ENCODE measurements at places on chromosomes 16 and 17. TPM values are rescaled to one million over a fixed set of nuclear protein-coding genes. Genes with fewer than 3 reads are reported as not detected.

Gene MARF1
- total RNA-seq = 3.2 TPM

DNA sequence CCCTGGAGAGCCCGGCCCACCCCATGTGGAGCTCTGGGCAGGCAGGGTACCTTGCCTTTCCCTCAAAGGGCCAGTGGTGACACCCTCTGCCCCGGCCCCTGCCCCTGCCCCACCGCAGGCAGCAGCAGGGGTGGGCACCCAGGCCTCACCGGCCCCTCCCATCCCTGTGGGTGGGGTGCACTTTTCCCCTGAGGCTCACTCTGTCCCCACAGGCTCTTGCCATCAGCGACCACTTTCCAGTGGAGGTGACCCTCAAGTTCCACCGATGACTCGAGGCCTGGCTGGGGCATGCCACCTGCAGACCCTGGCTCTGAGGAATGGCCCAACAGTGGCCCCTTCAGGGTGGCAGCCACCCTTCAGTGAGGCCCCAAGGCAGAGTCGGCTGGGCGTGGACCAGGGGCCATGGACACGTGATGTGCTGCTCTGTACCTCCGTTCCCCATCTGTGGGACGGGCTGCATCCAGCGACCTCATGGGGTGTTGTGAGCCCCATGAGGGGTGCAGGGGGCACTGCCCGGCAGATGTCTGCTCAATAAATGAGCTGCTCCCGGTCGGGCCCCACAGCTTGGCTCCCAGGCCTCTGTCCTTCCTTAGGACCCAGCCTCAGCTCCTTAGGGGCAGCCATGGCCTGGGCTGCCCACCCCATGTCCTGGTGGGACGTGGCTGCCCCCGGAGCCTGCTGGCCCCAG, 2.0 kb downstream of the DNASE1L2 start:
- no peak for DNase-seq

DNA sequence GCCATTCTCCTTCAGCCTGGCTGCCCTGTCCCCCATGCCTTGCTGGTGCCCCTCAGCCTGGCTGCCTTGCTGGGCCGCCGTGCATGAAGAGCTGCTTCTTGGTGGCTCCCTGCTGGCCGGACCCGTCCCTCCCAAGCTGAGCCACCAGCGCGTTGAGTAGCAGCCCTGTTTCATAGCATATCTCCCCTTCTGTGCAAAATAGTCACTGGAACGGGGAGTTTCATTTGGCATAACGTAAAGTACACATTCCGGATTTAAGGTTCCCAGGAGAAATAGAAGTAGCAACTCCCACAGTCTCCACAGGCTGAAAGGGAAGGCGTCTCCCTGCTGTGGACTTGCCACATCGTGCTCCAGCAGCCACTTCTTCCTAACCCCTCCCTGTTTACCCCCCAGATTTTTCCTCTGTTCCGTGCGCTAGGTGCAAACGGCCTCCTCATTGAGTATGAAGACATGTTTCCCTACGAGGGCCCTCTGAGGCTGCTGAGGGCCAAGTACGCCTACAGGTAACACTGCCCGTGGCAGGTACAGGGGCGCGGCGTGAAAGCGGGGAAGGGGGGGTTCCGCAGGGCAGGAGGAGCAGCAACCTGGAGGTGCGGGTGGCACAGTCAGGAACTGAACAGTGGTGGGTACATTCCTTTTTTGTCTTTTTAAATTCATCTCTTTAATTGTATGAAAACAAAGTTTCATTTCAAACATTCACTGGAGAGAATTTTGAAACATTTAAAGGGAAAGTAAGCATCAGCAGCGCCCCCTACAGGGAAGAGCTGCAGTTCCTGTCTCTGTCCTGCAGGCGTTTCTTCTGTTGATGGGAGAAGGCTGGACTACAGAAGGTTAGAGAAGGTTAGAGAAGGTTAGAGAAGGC, 5.8 kb upstream of the OGFOD3 start:
- DNase-seq = peak; percentile 34

DNA sequence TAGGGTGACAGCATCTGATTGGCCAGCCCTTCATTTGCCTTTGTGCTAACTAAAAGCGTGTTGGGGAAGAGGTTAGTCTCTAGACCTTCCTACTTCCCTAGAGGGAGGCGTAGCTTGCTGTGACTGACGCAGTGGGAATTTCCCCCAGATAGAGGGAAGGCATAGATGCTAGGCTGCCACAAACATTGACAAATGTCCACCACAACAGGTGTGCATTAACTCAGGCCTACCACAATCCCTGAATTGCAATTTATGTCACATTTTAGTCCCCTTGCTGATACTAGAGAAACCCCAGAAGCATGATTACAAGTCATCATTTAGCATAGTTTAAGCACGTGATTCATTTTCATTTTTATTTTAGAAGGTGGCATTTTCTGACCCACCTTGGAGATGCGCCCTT, 76.3 kb upstream of the WSB1 start:
- DNase-seq = no peak

GRCh38 chr16:719815-720446, 1.0 kb upstream of the ANTKMT start:
- peak; percentile 43 for DNase-seq

- no peak for DNase-seq
These were observed 22.6 kb downstream of the NT5M start for GRCh38 chr17:17325816-17326215.

DNA sequence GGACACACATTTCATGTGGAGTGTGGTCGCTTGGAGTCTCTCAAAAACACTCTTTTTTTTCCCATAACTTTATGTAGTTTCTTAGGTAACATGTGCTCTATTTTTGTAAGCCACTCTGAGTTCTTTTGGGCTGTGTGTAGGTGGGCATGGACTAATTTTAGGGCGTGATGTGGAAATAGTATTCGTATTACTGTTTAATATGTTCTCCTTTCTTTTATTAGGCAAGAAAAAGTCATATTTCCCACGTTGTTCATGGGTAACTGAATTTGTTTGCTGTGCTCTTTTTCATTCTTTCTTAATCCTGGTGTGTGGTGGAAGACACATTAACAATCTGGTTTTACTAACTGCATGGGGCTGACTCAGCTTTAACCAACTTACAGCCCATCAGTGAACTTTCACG, 27.4 kb downstream of the NDEL1 start:
- no peak for DNase-seq

DNA sequence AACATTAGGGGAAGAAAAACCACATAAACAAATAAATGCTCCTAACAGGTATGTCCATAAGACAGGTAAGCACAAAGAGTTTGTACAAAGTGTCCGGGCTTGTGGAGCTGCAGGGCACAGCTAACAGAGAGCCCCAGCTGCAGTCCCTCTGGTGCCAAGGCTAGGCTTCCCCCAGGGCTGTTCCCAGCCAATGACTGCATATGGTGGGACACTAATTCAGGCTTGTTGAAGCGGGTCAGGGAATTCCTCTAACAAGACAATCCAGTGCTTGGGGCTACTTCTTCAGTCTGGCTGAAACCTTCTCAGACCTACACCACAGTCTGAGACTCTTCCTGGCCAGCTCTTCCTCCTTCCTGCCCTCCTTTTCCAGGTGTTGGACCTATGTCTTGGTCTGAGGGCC, 51.7 kb upstream of the ALDH3A1 start:
- DNase-seq = no peak

DNA sequence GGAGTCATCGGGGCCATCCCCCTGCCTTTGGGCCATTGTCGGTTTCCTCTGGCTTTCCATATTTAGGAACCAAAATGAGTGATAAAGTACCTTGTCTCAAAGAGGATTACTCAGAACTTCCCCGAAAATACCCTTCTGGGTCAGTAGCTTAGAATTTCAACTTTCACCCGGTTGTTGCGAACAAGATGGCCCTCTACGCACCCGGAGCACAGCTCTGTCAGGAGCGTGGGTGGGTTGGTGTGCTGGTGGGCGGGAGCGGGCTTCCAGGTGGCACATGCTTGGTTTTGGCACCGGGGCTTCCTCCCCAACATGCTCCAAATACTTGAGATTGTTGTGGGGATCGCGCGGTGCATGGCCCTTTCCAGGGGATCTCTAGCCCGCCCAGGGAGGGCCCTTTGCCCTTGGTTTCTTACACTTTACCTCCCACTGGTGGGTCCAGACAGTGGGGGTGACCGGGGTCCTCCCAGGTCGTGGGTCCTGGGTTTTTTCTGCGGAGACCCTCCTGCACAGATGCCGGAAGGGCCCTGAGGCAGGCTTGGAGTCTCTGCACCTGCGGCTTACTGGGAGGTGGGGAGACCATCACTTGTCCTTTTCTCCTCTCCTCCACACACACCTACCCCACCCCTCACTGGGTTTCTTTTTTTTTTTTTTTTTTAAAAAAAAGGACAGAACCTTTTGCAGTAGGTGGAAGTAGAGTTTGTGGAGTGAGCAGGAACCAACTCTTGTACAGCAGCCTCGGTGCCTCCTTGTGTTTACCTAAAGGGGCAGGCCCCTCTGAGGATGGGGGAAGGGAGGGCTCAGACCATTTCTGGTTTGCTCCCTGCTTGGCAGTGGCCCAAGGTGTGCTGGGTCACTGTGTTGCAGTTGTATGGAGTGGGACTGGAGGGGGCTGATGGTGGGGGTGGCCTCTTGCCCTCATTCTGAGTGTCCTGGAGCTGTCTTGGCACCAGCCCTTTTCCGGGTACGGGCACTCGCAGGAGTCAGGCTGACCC, 142.1 kb downstream of the SEC14L1 start:
- peak; percentile 35 for DNase-seq

DNA sequence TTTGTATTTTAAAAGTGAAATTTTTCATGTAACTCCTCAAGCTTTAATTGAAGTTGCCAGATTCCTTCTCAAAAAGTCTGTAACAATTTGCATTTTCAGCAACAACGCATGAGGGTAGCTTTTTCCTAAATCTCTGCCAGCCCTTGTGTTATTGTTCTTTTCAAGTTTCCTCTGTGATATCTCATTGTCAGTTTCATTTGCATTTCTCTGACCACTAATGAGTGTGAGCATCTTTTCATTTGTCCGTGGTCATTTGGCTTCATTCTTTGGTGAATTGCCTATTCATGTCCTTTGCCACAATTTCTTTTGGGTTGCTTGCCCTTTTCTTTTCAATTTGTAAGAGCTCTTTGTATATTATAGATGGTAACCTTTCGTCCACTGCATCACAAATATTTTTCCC, 68.0 kb upstream of the NKD1 start:
- no peak for DNase-seq

- DNase-seq = no peak
These were observed 81.7 kb downstream of the YPEL2 start for GRCh38 chr17:59413014-59413766.

GRCh38 chr16:26951950-26952349, 114.8 kb upstream of the C16orf82 start:
- no peak for DNase-seq

- DNase-seq = no peak
These were observed 392 bp upstream of the HID1 start for GRCh38 chr17:74972973-74973328.

- no peak for DNase-seq
These were observed 41.2 kb upstream of the ADCY9 start for GRCh38 chr16:4157376-4157825.

DNA sequence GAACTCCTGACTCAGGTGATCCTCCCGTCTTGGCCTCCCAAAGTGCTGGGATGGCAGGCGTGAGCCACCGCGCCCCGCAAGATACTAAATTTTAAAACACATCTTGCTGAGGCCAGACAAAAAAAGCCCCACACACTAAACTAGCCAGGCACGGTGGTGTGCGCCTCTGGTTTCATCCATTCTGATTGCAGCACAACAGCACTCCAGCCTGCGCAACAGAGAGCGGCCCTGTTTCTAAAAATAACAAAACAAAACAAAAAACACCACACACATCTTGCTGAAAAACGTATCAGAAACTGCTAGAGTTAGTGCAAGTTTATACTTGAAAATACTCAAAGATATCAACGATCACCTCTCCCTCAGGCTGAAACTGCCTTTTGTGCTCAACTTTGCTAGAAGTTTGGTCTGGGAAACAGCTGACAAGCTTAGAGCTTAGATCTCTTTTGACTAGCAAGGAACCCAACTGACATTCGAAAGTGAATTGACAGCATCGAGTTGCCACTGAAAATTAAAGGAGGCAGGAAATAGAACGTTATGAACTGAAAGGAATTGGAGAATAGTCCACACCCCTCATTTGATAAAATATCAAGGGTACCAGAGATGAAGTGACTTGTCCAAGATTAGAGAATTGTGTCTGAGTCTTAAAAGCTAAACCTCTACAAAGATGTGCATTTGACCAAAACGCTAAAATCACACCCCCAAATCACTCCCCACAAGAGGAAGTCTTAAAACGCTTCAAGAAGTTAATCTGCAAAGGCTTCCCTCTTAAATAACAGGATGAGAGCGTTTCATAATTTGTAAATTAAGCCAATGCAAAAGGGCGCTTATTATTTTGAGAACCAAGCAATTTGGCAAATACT, 908 bp downstream of the COG4 start:
- DNase-seq = no peak

GRCh38 chr17:75765981-75766380, 989 bp upstream of the GALK1 start:
- no peak for DNase-seq

DNA sequence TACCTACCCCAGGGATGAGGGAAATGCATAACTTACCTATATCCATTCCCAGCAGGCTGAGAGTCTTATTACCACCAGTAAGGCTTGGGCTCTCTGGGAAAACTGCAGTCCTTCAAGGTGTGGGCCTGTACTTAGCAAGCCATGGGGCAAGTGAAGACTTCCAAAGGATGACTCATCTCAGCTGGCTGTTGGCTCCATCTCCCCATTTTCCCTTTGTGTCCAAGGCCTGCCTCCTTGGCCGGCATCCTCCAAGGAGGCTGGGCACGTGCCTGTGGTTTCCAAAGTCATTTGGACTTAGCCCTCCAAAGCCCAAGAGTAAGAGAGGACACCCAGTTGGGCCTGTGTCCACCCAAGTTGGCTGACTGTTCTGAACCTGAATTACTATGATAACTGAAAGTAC, 89.8 kb downstream of the TMEM100 start:
- DNase-seq = peak; percentile 74

- peak; percentile 35 for DNase-seq
These were observed 165.4 kb downstream of the AIPL1 start for GRCh38 chr17:6269478-6269877.

All from MG63 (cell line).